ENCODE measurements at places on chromosomes 7 and 10.
A peak's percentile ranks its signal among the peaks of the same experiment; 100 is the strongest.

GRCh38 chr10:21661087-21661486, 127.1 kb downstream of the MLLT10 start:
- no peak for DNase-seq

DNA sequence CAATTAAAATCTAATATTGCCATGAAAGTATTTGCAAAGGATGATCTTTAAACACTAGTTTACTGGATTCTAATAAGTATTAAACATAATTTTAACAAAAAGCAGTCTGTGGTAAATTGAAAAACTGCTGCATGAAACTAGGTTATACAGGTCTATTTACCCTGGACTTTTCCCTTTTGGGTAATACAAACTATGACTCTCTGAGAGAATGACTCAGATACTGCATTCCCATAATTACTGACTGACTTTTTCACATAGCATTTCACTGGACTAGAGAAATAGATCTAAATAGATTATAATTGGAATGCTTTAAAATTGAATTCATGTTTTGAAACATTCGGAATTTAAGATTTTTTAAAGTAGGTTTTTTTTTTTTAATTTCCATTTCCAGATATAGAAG, 395.7 kb downstream of the THSD7A start:
- DNase-seq = no peak

GRCh38 chr10:132836832-132837540, 51.0 kb upstream of the NKX6-2 start:
- DNase-seq = peak; percentile 7

GRCh38 chr10:69963835-69964710, 88.6 kb upstream of the MACROH2A2 start:
- no peak for DNase-seq

- peak; percentile 74 for DNase-seq
Measured at GRCh38 chr7:131159961-131160361, 167.7 kb upstream of the MKLN1 start.

DNA sequence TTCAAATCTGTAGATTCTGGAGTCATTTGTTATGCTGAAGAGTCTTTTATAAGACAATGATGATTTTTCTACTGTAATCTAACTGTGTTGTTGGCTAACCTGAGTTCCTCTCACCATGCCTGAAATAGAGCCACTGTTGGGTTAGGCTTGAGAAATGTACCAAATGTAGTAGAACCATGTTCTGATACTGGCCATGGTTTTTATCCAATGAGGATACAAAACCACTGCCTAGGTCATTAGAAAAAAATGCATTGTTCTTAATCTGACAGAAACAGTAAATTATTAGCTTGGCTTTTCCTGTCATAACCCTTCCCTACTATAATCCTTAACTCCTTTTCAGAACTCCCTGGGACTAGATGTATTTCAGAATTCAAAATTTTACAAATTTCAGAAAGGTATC, 86.6 kb downstream of the RAPGEF5 start:
- no peak for DNase-seq

GRCh38 chr7:99312316-99313203, 13.1 kb upstream of the ARPC1A start:
- peak; percentile 62 for DNase-seq

- peak; percentile 89 for DNase-seq
Measured at GRCh38 chr10:79275431-79275851, 71.8 kb upstream of the PPIF start.

DNA sequence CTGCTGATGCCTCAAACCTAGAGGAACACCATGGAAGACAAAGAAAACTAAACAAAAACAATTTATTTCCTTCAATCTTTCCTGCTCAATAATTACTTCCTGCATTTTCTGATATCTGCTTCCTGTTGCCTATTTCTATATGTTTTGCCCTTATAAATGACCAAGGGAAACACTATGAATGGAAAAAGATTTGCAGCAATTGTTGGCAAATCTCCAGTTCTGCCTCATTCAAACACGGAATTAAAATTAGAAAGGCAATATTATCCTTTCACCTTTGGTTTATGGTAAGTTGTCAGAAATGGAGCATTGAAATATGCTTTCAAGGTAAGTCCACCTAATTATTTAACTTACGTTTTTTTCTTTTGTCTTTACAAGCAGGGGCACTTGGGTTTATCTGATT, 552.2 kb upstream of the ANKRD30A start:
- no peak for DNase-seq

DNA sequence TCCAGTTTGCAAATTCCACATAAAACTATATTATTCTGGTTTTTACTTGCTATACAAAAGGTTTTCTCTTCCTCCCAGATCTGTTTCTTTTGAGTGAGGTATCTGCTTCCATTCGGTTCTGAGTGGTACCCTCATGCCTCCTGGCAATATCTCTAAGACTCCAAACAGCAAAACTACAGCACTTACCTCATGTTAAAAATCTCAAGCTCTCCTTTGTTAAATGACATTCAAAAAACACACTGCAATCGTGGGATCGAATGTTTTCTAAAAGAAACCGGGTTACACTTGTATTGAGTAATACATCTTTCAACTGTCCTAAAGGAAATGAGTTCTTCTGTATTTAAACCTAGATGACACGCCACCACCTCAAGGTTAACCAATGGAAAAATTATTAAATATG, 11.1 kb downstream of the YWHAG start:
- DNase-seq = no peak

DNA sequence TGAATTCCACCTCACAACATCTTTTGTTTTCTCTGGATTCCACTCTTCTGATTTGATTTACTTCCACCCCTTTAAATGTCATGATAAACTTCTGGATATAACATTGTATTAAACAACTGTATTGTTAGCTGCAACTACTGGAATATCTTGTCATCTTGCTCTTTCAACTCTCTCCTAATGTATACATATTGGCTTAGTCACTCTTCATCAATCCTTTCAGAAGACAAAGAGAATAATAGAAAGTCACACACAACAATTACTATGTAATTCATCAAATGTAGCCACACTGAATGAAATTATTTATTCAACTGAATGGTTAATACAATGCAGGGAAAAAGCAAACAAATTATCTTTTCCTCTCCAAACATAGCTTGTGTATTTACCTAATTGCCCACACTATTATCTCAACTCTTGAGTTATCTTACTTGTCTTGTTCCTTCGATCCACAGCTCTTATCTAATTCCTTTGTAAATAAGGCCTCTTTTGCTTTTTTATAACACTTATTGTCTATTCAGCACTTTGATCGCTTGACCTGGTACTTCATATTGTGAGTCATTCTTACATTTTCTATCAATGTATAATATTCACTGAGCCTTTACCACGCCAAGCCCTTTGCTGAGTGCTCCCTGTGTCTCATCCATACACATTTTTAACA, 16.7 kb downstream of the SEMA3A start:
- DNase-seq = no peak

DNA sequence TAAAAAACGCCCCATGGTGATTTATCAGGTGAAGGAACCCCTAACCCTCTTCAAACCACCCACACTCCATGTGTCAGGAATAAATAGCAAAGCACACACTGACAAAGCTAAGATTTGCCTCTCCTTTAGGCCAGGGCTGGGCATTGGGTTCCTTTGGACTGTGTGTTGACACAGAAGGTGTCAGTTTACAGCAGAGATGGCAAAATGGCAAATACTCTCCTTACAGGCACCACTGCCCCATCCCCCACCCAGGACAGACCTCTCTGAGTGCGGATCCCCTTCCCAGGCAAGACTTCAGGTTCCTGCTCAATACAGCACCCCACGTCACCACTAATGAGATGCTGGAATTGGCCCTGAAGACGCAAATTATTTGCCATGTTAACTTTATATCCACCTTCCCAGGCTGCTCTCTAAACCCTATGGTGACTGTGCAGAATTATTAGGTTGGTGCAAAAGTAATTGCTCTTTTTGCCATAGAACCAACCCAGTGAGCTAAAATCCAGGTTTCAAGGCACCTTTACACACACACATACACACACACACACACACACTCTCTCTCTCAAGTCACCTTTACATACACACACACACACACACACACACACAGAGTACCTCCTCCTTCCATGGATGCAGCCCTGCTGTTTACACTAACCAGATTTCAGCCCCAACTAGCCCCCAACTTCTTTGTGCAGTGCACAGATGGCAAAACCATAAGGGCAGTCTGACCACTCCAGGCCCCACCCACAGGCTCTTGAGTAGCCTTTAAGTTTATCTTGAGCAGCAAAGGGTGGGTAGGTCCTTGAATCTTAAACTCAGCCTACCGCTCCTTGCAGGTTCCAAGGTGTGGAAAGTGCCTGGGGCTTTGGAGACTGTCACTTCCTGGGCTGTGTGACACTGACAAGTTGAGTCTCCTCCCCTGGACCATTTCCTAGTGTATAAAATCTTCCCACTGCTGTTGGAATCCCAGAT, 4.0 kb upstream of the ZCCHC24 start:
- no peak for DNase-seq

DNA sequence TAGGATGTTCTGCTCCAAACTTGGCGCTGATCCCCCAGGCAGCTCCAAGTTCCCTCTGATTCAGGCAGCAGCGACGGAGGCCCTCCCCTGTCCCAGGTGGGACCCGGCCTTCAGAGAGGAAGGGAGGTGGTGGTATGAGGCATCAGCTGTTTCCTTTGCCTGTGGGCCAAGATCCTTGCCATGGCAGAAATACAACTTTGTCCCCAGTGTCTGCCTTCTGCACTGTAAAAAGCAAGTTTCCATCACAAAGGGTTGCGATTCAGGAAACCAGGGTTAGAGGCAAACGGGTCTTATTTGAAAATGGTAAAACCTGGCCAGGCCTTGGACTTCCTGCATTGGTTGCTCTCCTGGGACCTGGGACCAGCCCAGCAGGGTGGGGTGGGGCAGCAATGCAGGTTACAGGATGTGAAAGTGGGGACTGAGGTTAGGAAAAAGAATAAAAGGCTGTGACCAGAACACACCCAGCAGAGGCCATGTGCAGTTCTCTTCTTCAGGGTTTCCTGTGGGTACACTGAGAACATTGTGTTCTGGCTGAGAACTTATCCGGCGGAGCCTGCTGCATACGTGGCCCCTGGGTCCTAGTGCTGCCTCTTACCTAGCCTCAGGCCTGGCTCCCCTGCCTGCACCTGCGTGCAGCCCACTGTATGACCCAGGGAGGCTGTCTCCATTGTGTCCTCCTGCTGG, 25.1 kb upstream of the DDIT4 start:
- peak; percentile 29 for DNase-seq

DNA sequence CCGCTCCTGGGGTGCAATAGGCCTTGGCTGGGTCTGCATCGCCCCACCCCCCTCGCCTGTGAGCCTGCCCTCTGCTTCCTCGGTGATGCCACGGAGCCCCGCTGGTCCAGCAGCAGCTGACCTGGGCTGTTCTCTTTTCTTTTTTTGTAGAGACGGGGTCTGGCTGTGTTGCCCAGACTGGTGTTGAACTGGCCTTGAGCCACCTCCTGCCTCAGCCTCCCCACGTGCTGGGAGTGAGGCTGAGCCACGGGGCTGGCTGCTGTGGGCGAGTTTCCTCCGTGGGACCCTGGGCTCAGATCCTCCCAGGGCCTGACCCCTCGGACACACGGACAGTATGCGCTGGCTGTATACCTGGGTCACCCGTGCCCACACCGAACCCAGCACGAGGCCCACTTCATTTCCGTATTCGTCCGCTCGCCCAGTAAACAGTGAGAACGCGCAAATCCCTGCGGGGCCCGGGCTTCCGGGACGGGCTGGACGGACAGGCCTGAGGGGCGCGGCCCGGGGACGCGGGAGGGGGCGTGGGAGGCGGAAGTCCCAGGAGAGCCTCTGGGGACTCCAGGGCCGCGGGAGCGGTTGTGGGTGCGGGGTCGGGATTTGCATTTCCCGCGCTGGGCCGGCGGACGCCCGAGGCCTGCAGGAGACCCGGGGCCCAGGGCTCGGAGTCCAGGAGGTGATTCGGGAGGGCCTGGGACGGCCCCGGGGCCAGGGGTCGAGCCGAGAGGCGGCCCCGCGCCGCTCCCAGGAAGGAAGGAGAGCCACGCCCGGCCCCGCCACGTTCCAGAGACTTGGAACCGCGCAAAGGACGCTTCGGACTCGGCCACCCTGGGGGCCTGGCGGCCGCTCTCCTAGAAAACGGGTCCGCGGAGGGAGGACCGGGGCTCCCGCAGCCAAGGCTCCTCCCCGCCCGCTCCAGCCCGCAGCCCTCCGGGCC, 57.7 kb upstream of the DNAJB6 start:
- peak; percentile 56 for DNase-seq

DNA sequence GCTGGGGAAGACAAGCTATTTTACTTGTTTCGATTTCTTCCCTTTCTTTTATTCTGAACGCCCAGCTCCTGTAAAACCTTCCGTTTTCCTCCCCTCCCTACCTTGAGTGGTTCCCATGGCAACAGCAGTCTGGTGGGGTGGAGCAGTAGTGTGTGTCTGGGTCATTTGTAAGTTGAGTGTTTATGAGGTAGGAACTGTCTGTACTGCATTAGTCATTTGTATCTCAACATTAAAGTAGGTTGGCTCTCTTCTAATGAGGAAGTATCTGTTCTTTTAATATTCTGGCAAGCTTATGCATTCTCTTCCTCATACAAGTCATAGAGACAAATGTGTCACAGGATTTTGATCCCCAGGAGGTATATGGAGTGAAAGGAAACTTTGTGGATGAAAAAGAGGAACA, 85.3 kb upstream of the CCDC6 start:
- no peak for DNase-seq

DNA sequence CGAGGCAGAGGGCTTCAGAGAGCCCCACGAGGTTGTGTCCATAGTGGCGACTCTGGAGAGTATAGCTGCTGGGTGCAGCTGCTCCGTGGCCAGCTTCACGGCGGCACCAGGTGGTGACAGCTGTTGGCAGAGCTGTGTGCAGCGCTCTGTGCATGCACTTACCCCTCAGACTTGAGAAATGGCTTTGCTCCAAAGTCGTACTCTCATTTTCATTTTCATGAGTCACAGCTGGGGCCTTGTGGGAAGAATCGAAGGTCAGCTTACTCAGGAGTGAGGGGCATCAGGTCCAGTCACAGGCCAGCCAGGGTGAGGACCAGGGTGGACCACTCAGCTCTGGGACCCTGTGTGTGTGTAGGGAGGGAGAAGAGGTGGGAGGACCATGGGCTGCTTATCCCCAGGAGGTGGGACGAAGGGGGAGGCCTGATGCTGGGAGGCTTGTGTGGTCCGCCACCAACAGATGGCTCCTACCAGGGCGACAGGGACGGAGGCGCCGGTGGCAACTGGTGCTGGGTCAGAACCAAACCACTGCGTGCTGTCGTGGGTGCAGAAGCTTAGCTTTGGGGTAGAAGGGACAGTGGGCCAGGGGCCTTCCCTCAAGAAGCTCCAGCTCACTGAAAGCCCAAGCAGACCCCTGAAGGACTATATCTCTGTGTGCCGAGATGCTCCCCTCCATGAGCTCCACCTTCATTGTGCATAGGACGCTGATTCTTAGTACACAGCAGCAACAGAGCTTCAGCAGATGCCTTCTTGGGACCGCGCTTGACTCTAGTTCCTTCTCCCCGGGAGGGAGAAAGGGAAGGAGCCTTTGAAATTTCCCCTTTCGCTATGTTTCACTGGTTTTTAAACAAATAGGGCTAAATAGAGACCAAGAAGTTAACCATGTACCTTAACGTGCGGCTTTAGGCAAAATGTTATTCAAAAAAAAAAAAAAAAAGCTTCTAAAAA, 225.0 kb downstream of the CELF2 start:
- DNase-seq = peak; percentile 6

Measured in RPMI7951 (cell line).